ENCODE measurements at places on chromosomes 5 and 9.

DNA sequence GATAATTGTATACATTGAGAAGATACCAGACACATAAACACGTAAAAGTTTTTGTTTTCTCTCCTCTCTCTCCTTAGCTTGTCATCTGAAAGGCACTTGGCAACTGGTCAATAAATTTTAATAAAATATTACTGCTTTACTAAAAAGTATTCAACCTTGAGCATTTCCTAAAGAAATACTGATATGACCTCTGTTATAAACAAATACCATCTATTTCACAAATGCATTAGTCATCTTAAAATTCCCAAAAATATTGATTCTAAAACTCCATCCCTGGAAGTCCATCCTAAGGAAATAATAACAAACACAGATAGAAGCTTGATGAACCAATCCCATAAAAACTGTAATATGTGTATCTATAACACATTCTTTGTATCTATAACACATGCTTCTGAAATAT lies 483.2 kb downstream of the TLR4 start:
- DNase-seq: no peak

- DNase-seq: no peak
Measured at GRCh38 chr9:89845321-89845720, 240.5 kb downstream of the GADD45G start.

DNA sequence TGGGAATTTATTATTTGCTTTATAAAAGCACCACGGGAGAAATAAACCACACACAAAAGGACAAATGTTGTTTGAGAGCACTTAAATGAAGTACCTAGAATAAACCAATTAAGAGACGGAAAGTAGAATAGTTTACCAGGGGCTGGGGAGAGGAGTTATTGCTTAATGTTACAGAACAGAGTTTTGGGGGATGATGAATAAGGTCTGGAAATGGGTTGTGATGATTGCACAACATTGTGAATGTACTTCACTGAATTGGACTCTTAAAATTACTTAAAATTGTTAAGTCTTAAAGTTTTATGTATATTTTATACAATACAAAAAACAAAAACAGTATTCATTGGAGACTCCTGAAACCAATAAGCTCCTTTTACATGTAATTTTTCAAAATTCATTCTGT lies 1.5 kb downstream of the ZBTB43 start:
- DNase-seq: no peak

GRCh38 chr5:44935262-44935661 lies 126.5 kb downstream of the MRPS30 start:
- no peak for DNase-seq

DNA sequence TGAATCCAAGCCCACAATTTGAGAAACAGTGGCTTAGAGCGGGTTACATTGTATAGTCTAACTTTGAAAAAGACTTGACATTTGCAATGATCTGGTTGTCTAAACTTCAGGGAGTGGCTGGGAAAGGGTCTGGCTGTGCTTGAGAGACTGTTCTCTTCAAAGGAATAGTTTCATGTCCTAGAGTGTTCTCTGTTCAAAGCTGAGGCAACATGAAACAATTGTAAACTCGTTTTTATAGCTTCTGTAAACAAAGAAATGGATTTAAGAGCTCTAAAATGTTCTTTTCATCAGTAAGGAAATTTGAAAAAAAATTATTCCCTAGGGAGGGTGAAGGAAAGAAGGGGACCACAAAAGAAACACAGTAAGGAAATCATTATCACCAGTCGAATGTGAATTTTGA lies 41.6 kb downstream of the FOCAD start:
- DNase-seq: no peak
